ENCODE measurements at places on chromosomes 13 and 19.

- no peak for DNase-seq
Measured at GRCh38 chr13:86945584-86945983, 725.6 kb upstream of the SLITRK5 start.

DNA sequence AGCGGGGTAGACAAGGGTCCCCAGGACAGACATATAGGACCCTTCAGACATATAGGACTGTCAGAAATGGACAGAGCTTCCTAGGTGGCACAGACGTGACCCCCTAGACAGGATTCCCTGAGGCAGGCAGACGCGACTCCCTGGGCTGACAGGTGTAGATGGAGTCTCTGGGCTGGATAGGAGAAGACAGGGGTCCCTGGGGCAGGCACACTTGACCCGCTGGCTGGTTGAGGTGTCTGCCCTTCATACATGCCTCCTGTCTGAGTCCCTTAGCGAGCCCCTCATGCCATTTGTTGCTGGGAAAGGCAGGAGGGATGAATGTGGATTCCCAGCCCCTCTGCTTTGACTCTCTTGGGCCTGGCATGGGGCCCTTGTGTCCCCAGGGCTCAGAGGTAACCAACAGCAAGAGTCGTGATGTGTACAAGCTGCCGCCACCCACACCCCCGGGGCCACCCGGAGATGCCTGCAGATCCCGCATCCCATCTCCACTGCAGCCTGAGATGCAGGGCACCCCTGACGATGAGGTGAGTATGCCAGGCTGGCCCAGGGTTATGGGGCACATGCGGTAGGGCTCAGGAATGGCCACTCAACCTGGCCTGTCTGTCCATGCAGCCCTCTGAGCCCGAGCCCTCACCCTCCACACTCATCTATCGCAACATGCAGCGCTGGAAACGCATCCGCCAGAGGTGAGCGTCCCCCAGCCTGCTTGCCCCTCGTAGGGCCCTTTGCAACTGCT is 3.0 kb downstream of the HSPB6 start:
- DNase-seq, result no peak

GRCh38 chr19:43507880-43508279 is 3.3 kb upstream of the PHLDB3 start:
- no peak for DNase-seq

DNA sequence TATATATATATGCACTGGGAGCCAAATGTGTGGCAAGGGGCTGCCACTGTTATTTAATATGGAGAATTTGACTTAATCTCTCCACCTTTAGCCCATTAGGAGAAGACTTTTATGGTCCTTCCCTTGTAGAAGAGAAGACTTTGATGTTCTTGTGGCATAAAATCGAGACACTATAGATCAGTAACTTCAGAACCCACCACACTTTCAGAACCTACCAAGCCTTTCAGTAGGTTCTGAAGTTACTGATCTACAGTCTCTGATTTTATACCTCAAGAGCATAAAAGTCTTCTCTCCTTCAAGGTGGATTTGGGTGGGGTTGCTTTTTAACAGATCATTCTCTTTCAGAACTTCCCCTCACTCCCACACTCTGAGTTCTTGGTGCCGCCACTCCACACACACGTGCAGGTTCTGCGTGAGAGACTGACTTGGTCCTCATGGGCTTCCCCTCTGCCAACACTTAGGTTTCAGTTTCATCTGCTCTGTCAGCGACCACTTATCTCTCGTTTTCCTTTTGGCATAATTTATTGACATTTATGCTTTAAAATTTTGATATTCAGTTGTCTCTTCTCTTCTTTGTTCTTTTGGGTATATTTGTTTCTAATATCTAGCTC is 213.4 kb upstream of the PCDH17 start:
- no peak for DNase-seq

DNA sequence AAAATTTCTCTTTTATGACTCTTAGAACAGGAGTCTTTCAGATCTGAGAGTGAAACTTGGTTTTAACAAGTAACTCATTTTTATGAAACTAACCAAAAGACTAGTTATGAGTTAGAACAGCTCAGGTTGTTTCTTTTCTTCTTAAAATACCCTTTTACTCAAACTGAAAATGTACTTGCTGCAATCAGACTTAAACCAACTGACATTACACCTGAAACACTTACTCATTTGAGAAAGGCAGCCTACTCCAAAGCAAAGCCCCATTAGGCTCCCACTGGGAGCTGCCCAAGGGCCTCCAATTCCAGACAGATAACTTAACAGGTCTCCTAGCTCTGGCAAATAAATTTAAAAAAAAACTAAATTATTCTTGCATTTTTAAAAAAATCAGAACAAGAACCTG is 3.6 kb downstream of the FOXO1 start:
- DNase-seq, result no peak

DNA sequence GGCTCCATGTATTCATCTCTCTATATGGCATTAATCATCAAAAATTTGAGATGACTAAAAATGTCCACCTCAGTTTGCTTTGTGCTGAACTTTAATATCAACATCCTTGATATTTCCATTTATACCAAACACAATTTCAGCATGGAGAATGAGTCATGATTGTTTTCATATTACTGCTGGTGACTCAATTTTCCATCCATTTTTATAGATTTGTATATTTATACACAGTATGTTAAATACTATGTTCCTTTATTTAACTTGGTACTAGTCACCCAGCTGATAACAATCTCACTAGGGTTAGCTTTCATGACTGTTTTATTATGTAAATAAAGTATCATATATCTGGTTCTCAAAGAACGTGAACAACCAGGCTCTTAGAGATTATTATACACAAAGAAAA is 1255.1 kb downstream of the SLITRK1 start:
- DNase-seq, result no peak

GRCh38 chr13:99004978-99005377 is 27.1 kb upstream of the DOCK9 start:
- DNase-seq, result peak; percentile 72

- DNase-seq, result no peak
Measured at GRCh38 chr13:55815458-55816033, 1325.2 kb upstream of the PRR20A start.

DNA sequence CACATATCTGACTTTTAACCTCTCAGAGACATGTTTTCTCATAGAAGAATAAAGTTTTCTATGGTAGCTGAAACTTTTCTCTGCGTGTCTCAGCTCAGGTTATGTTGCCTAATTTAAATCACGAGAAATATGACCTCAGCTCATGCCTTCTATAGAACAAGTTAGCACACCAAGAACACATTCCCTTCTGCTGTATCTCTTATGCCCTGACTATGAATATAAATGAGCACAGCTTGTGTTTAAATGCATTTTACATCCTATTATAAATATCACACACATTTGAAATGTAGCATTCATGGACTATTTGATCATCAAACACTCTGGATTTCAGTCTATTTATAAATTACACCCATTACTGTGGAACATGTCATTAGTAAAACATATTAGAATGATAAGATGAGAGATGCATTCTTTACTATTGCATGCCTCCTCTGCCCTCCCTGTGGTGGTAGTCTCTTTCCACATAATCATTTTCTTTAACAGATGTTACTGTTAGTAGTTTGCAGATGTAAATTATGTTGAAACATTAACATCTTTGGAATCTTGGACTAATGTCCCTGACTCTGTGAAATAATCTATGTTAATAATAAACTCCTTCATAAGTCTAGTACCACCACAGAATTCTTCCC is 2044.9 kb upstream of the PCDH20 start:
- no peak for DNase-seq

GRCh38 chr13:21898459-21898858 is 227.6 kb downstream of the FGF9 start:
- no peak for DNase-seq

DNA sequence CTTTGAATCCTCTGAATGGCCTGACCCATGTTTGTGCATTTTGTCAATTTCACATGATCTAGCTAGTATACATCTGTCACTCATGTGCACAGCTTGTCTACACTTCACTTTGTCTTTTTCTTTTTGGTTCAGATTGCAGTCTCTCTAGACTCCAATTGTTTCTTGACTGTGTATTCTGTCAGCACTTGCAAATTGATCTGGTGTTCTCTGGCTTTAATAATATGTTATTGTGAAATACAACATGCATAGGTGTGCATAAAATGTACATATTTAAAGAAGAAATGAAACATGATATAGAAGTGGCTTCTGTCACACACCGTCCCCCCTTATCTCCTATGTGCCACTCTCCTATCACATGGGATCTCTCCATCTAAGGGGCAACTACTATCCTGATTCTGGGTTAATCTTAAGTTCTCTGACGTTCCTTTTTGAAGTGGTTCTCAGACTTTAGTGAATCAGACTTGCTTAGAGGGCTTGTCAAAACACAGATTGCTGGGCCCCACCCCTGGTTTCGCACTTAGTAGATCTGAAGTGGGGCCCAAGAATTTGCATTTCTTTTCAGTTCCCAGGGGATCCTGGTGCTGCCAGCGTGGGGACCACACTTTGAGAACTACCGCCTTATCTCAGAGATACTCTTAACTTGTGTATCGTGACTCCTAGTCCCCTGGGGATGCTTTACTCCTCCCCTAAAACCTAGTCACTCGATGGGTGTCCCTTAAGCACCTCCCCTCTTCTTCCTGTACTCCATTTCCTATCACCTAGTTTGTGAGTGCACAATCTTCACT is 5.8 kb downstream of the KRTDAP start:
- no peak for DNase-seq

GRCh38 chr19:14768001-14768400 is 10.4 kb downstream of the ADGRE2 start:
- no peak for DNase-seq

- no peak for DNase-seq
Measured at GRCh38 chr13:32781906-32782305, 195.7 kb downstream of the PDS5B start.

- DNase-seq, result no peak
Measured at GRCh38 chr19:58001895-58002369, 688 bp downstream of the ZNF606 start.

DNA sequence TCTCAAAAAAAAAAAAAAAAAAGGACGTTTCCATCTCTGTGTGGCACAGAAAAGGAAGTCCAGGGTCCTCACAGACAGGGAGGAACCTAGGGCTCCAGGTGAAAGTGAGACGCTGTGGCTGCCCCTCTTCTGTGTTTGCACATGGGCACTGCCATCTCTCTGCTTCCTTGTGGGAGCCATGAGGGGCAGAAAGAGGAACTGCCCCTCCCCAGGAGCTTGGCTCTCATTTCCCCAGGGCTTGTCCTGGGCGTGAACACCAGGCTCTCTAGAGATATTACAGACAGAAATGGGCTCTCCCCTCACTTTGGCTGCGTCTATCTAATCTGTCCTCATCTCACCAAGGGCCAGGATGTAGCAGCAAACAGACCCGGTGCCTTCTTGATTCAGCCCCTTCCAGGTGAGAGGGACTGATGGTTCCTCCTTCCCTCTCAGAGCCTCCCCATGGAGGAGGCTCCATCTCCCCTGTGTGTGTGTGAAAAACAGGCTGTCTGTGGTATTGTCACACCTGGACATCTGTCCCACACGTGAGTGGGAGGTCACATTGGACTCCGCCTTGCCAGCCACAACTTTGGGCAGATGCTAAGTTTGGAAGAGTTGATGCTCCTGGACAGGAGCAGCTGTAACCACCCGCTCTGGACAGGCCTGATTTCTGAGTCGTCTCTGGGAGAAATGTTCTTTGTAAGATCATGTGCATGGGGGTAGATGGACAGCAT is 840 bp upstream of the LILRA4 start:
- DNase-seq, result no peak

- DNase-seq, result no peak
Measured at GRCh38 chr13:27228131-27228530, 23.2 kb upstream of the RPL21 start.

DNA sequence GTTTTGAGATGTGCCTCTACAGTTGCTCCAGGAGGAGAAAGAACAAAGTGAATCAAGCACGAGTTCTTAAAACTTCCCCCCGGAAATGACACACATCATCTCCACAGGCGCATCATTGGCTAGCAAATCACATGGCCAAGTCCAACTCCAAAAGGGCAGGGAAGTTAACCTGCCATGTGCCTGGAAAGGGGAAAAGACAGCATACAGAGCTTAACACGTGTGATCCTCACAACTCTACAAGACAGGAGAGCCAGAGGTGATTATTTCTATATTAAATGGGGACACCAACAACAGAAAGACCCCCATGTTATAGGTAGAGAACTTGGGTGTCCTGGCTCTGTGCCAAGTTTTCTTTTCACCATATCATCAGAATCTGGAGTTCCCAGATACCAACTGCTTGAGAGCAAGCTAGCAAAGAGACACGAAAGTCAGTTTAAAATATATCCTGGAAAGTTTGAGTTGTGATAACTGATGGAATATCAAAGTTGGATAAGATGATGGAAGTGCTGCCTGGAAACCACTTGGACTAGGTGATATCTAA is 871.1 kb downstream of the UQCRFS1 start:
- DNase-seq, result no peak

DNA sequence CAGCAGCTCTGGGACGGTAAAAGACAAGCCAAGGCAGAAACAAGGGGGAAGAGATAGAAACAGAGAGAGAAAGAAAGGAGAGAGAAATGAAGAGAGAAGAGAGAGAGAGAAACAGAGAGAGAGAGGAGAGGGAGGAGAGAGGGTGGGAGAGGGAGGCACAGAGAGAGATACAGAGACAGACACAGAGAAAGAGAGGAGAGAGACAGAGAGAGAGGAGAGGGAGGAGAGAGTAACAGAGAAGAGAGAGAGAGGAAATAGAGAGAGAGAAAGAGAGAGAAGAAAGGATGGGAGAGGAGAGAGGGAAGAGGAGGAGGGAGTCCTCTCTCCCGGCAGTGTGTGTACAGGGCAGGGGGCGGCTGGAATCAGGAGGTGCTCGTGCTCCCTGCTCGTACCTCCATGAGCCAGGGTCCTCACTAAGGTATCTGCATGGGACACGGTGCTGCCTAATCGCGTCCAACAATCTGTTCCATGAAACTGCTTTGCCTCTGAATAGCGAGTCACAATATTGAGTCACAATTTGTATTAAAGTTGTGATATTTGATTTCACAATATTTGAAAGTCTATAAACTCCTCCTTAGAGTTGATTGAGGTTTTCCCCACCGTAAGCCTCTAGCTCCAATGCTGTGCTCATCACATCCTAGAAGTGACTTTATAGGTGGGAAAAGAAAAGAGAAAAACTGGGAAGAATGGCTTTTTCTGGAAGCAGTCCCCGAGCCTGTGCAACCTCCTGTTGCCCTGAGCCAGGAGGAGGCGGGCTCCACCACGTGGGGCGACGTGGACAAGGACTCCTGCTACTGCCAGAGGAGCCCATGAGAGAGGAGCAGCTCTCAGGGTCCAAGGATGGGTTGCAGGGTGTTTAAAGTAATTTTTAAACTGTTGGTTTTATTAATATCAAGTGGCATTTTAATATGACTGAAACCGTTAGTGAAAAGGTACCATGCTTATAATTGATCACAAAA is 81.7 kb upstream of the ARHGEF7 start:
- no peak for DNase-seq

- DNase-seq, result no peak
Measured at GRCh38 chr19:39544226-39544903, 4.4 kb upstream of the EID2 start.

GRCh38 chr13:110391273-110391672 is 84.2 kb downstream of the COL4A2 start:
- DNase-seq, result no peak
